Right ventricle myocardium inferior (tissue), 1 donor: ENCODE measurements at places on chromosomes 7 and 10. TPM values are rescaled to one million over a fixed set of nuclear protein-coding genes. Genes with fewer than 3 reads are reported as not detected.

- no peak for DNase-seq
These were observed 309.4 kb downstream of the TWIST1 start for GRCh38 chr7:18808026-18808425.

- no peak for DNase-seq
These were observed 1.6 kb upstream of the ORAI2 start for GRCh38 chr7:102431617-102432298.

DNA sequence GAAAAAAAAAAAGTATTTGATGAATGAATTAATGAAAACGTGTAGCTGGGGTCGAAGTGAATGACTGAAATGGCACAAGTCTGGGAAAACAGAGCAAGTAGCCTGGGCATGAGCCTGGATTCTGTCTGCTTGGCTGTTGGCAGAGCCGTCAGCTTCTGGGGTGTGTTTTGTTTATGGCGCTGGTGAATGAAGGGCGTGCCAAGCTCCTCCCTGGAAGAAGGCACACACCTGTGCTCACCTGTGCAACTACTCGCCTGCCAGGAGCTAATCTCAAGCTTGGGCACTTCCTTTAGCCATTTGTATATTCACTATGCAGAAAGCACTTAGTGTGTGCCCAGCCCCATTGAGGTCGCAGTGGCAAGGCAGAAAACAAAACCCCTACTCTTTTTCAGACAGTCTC, 74.1 kb downstream of the GTF2IRD1 start:
- no peak for DNase-seq

Gene CPED1
- total RNA-seq = 27.5 TPM

GRCh38 chr7:31121601-31122000, 69.5 kb downstream of the ADCYAP1R1 start:
- DNase-seq = no peak

Gene AZGP1
- 94.1 TPM for total RNA-seq
